Ascending aorta (tissue), 2 donors: ENCODE measurements at places on chromosomes 2 and 18. TPM values are rescaled to one million over a fixed set of nuclear protein-coding genes. Genes with fewer than 3 reads are reported as not detected.

GRCh38 chr2:149132901-149133300, 94.4 kb downstream of the LYPD6B start:
- H3K4me1 ChIP-seq, result no peaks in the 10 kb centered on the region
- no peak for DNase-seq
- H3K27ac ChIP-seq, result no peak overlapping the region
- H3K4me3 ChIP-seq, result no peak overlapping the region

DNA sequence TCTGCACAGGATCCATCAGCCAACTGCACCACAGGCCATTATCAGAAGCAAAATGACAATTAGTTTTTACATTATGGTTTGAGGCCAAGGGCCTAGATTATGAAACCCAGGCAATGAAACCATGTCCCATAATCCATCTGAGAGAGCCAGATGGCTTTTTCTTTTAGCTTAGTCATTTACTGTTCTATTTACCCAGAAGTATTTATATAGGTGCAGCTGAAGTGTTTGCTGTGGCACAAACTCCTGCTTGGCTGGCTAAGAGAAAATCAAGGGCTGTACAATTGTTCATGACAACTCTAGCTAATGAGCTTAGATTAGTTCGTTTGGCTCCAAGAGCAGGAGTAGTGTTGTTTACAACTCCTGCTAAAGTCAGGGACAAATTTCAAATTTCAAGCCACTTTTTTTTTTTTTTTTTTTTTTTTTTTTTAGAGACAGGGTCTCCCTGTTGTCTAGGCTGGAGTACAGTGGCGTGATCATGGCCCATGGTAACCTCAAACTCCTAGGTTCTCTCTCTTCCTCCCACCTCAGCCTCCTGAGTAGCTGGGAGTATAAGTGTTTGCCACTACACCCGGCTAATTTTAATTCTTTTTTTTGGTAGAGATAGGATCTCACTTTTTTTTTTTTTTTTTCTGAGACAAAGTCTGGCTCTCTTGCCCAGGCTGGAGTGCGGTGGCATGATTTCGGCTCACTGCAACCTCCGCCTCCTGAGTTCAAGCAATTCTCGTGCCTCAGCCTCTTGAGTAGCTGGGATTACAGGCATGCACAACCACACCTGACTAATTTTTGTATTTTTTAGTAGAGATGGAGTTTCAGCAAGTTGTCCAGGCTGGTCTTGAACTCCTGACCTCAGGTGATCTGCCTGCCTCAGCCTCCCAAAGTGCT, 18.4 kb upstream of the REV1 start:
- H3K27me3 ChIP-seq, result no peaks in the 10 kb centered on the region
- DNase-seq, result no peak
- H3K36me3 ChIP-seq, result no peaks in the 10 kb centered on the region
- H3K4me1 ChIP-seq, result no peaks in the 10 kb centered on the region
- H3K27ac ChIP-seq, result no peak overlapping the region

Gene C1QL2
- 11.6 TPM for total RNA-seq

DNA sequence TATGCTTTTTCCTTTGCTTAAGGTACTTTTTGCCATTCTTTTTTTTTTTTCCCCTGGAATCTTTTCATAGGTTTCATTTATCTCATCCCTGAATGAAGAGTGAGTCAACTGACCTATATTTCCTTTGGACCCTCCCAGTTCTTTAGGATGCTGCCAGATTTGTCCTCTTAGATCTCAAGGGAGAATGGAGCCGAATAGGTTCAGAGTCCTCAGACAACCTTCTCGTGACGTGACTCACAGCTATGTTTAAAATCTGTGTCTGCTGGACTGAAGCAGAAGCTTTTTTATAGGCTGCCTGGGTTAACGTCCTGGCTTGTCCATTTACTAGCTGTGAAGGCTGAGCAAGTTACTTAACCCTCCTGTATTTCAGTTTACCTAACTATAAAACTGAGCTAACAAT, 358.6 kb downstream of the DLGAP1 start:
- H3K27ac ChIP-seq, result no peak overlapping the region
- H3K36me3 ChIP-seq, result no peaks in the 10 kb centered on the region
- H3K27me3 ChIP-seq, result no peaks in the 10 kb centered on the region
- H3K4me3 ChIP-seq, result no peak overlapping the region
- H3K4me1 ChIP-seq, result no peaks in the 10 kb centered on the region

GRCh38 chr18:57149051-57149450, 2.2 kb downstream of the BOD1L2 start:
- H3K4me3 ChIP-seq, result no peak overlapping the region
- no peak overlapping the region for H3K27ac ChIP-seq
- no peaks in the 10 kb centered on the region for H3K4me1 ChIP-seq

Gene TNFAIP6
- 13.6 TPM for total RNA-seq
